ENCODE measurements at places on chromosomes 2 and 18. TPM values are rescaled to one million over a fixed set of nuclear protein-coding genes. Genes with fewer than 3 reads are reported as not detected.

Gene UGT1A10
- not detected for total RNA-seq

Gene OTOF
- not detected for total RNA-seq

Gene SLC30A3
- under 0.01 TPM for total RNA-seq

Gene CPSF3
- 47.9 TPM for total RNA-seq

Gene SMYD1
- not detected for total RNA-seq

Gene CHN1
- 10.8 TPM for total RNA-seq

Data from mesangial cell (primary cell).